ENCODE measurements at places on chromosomes 12 and 14.

DNA sequence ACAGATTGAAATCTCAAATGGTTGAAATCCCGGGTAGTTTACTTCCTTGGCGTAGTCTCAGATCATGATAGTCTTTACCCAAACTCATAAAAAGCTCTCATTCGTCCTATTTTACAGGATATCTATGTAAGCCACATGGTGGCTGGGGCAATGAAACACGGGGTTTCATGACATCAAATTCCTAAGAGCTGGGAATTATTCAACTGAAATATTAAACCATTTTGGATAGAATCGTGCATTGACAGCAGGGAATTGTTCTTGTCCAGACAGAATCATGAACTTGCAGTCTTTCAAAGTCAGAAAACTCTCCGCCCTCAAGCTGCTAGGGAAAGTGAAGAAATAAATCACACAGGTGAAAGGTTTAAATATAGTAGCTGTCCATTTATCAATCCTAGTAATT is 33.2 kb upstream of the PRKAB1 start:
- no peak for DNase-seq

- DNase-seq = no peak
Observed at GRCh38 chr12:55631733-55632132, 5.0 kb upstream of the OR10P1 start.

- no peak for DNase-seq
Observed at GRCh38 chr14:34685819-34686428, 28.5 kb downstream of the CFL2 start.

GRCh38 chr12:52637299-52637698 is 14.7 kb downstream of the KRT2 start:
- DNase-seq = no peak

GRCh38 chr12:46458500-46459102 is 86.0 kb upstream of the SLC38A2 start:
- DNase-seq = no peak

DNA sequence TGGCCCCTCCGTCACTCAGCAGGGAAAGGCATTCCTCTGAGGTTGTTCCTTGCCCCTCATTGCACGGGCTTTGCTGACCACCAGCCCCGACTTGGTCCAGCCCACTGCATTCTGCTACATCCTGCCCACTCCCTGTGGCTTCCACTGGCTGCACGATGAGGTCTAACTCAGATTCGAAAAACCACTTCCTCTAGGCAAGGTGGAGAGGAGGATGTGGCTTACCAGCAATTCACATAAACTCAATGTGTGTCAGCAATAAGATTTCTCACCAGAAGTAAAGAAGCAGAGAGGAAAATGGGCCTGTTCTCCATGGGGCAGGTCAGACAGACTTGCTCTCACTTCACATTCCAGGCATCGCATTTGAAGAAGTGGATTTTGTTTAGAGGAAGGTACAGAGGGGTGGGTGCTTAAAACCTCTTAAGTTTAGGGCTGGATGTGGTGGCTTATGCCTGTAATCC is 14.7 kb downstream of the GPR68 start:
- peak; percentile 43 for DNase-seq

- DNase-seq = peak; percentile 19
Observed at GRCh38 chr12:108616941-108617858, 16.5 kb downstream of the SELPLG start.

GRCh38 chr12:82708061-82708879 is 21.6 kb downstream of the TMTC2 start:
- DNase-seq = no peak

DNA sequence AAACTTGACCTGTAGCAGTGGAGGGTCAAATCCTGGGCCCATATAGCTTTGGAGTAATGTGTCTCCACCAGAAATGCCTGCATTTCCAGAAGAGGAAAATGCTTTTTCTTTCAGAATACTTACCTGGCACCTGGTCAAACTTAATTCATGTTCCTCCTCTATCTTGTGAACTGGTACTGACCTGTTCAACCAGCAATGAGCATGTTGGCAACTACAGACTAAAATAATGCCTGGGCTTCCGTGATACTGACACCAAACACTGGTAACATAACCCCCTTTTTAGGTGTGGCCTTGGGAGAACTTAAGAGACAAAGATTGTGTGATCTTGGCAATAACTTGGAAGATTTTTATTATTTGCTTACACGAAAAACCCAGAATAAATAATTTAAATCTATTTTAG is 23.8 kb upstream of the MGST1 start:
- DNase-seq = no peak

Measured in activated naive CD4-positive, alpha-beta T cell (primary cell).